ENCODE measurements at places on chromosomes 4 and X. TPM values are rescaled to one million over a fixed set of nuclear protein-coding genes. Genes with fewer than 3 reads are reported as not detected.
A peak's percentile ranks its signal among the peaks of the same experiment; 100 is the strongest.

DNA sequence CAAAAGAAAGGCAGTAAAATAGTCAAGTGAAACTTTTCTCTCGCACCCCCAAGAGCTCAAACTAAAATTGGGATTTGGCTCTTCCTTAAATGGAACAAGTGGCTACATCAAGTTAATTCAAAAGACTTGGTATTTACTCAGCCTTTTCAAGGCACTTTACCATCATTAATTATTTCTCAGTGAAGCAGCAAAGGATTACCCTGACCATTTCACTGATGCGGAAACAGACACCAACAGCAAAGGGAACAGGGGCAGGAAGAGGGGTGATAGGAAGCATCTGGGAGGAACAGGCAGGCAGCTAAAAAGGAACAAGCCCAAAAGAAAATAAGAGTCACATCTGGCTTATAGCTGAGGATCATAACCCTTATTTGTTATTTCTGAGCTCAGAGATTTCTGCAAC is 2.7 kb downstream of the SCML2 start:
- DNase-seq: no peak

DNA sequence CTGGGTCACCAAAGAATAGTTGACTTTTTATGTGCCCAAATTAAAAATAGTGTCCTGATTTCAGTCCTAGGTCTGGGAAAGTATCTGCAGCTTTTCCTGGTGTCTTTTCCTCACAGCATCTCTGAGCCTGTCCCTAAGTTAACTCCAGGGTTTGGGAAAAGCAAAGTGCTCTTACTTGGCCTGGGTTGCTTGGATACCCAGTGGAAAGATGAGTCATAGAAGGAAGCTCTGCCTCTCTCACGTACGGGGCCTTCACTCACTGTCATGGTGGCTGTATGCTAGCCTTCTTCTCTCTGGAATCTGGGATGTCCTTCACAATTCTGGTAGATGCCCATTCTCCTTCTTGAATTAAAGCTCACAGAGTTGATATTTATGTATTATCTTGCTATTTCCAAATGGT is 607.3 kb downstream of the ANKRD50 start:
- DNase-seq: no peak

DNA sequence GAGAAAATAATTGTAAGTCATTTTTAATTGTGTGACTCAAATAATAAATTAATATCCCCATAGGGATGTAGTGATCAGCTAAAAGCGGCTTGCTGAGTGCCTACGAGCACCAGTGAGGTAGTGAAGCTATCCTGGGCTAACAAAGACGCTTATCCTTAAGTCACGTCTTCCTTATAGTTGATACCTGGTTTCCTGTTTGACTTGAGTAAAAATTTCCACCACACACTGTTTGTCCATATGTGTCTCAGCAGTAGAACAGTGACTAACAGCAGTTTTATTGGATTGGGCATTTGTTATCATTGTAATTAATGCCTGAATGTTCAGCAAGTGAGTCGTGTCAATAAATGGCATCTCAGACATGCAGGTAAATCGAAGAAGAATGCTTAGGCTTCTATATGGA is 241.1 kb downstream of the GRXCR1 start:
- DNase-seq: no peak

DNA sequence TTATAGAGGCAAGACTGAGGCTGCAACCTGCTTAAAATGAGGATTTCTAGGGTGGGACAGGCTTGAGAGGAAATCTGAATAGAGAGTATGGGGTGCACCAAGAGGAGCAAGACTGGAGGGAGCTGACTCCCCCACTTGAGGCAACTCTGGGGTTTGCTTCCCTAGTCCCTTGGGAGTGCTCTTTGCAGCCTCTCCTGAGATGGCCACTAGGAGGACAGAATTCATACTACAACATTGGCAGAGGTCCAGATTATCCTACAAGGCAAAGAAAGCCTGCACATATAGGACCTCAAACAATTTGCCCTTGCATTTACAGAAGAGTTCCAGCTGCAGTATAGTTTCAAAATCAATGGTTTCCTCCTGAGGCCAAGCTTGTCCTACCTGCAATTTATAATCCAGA is 830.9 kb downstream of the TECRL start:
- DNase-seq: no peak

DNA sequence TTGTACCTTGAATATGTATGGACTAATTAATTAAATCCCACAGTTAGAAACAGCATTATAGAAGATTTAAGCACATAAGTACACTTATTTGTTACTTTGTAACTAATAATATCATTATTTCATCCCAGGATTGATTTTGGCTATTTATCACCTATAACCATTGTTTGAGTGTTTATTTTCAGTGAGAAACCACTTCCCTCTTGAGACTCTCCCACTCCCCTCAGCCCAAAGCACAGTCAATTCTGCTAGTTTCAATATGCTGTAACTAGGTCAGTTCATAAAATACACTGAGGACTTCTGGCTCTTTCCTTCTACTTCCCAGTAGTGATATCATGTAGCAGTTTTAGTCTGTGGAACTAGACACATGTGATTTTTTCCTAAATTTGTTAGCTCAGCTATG is 16.3 kb downstream of the OFD1 start:
- no peak for DNase-seq

- DNase-seq: no peak
These were observed 168.1 kb upstream of the SLC7A11 start for GRCh38 chr4:138410266-138410665.

DNA sequence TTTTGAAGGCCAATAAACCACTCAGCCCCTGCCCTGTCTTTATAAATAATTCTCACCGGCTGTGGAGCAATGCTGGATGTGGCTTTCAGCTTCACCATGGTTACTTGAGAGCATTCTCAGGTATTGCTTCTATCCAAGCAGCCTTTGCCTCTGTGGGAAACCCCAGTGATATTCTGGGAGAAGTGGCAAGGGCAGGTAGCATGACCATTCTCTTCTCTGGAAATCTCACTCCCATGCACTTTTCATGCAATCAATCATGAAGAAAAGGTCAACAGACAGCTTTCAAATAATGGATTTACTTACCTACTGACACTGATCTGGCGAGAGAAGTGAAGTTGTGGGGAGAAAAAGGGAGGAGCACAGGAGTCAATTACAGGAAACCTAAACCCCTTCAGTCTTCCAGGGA is 49.5 kb downstream of the UNC5C start:
- DNase-seq: no peak

DNA sequence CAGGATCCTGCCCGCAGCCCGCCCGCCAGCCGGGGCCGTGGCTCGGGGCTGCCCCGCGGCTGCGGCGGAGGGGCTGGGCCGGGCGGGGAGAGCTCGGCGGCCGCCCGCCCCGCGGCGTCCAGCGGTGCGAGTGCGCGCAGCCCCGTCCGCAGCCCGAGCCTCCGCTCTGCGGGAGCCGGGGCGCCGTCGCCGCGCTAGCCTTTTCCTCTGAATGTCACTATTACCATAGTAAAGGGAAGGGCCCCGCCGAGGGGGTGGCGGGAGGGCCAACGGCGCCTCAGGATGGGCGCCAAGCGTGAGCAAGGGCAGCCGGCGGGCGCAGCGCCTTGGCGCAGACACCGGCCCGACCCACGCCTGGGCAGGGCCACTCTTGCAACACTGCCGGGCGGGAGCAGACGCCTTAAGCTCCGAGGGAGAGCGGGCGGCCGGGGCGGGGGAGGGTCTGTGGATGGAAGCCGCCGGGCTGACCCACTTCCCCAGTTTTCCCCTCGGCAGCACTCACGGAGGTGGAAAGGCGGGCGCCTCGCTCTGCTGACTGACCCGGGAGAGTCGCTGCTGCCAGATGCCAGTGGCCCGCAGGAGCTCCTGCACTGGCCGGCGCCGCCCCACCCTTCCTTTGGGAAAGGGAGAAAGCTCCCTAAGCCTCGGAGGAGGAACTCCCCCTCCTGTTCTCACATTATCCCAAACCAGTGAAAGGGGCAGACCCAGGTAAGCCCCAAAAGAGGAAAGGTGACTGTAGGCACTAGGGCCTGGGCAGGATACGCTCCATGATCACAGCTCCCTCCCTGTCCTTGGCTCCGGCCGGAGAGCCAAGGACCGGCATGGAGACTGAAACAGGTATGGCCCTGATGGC is 329.4 kb downstream of the HNRNPD start:
- peak; percentile 68 for DNase-seq

GRCh38 chrX:107599450-107599861 is 28.9 kb upstream of the PRPS1 start:
- no peak for DNase-seq

DNA sequence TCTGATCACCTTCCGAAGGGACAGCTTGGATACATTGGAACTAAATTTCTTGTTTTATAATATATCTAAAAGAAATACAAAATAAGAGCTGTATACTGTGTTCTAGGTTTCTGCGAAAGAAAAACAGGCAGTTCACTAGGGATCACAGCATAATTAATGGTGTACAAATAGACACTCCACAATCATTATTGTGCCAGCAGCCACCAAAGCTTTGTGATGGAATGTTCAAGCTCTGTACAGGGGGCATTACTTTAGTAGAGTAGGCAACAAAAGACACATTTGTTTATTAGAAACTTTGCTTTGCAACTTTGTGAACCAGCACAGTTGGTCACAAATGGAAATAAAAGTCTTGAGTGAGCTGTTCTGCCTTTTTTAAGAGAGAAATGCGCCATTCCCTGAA is 49.3 kb downstream of the SGMS2 start:
- no peak for DNase-seq

GRCh38 chrX:2732076-2732475 is 19.8 kb upstream of the XG start:
- no peak for DNase-seq

DNA sequence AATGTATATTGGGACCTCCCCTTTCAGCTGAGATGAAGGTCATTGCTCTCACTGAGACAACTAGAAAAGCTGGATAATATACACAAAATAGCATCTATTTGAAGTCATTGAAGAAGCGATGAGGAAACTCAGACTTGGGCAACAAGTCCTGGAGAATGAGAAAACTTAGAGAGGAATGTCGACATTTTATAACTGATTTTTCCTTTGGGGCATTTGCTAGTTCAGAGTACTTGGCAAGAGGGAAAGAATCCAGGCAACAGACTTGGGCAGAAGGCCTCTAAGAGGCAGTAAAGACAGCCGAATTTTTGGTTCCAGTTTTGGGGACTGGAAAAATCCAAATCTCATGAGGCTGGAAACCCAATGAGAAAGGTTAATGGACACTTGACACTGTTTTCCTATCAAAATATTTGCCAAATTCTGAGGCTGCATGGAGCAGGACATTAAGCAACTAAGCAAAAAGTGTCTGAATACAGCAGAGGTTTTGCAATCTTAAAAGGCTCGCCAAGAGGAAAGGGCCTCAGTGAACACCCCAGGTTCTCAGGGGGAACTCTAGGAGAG is 21.0 kb upstream of the ANXA5 start:
- DNase-seq: peak; percentile 63

DNA sequence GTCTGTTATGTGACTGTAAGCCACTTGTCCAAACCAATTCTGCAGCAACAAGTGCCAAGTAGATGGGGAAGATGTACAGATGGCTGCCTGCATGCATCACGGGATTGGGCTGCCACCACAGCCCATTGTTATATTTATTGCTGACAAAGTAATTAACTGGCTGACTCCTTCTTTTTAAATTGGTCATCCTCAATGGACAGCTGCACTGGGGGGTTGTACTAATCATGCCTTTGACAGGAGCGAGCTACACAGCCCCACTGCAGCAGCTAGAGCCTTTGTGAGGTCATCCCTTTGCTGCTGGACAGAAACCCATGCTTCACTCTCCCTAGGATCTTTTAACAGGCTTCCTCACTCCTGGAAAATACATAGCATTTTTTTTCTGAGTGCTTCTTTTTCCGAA is 146.7 kb upstream of the CXXC4 start:
- no peak for DNase-seq

GRCh38 chrX:85941275-85941674 is 106.1 kb downstream of the CHM start:
- DNase-seq: no peak

DNA sequence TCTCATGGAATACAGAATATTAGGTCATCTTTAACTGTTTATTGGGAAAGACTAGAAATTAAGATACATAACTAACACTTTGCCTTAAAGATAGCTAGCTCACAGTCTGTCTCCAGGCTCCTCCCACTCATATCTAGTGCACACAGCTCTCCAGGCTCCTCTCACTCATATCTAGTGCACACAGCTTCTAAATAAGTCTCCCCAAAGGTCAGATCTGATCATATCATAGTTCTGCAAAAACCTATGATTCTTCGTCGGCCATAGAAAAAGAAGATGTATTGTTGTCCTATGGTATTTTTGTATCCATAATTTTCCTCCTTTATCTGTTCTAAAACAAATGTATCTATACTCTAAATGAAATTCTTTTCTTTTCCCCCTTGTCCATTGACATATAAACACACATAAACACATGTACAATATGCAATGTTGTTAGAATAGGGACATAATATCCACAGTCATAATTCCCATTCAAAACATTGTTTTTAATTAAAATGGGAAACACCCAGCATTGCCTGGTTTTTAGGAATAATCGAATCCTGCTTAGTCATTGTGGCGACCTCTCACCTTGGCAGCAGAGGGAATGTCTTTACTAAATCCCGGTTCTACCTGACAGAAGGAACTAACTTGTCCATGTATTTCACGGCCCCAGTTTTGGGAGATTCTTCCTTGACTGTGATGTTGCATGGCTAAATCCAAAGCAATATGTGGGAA is 1282.0 kb downstream of the PCDH7 start:
- no peak for DNase-seq

- DNase-seq: no peak
These were observed 1.2 kb downstream of the ATP6AP1 start for GRCh38 chrX:154429711-154430110.

- no peak for DNase-seq
These were observed 44.9 kb downstream of the PF4 start for GRCh38 chr4:73936969-73937368.

DNA sequence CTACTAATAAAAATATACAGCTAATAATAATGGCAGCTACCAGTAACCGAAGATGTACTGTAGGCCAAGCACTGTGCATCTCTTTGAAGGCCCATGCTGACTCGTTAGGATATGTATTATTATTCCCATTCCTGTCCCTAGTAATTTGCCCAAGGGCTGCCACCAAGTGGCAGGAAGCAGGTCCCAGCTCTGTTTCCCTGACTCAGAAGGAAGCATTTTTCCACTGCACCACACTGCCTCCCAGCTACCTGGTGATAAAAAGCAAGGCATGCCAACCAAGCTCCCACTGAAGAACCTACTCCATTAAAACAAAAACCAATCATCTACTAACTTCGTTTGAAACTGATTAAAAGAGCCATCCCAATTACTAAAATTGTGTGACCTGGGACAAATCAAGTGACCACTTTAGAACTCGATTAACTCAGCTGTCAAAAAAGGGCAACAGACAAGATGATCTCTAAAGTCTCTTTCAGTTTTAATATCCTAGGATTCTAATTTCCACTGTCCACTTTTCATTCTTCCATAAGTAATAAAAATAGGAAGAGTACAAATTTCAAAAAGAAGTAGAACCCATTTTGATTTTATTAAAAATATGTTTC is 24.3 kb upstream of the PGM2 start:
- DNase-seq: no peak

Gene EMD
- total RNA-seq: 41.5 TPM

Gene IL2RG
- not detected for total RNA-seq

Gene MAP7D2
- total RNA-seq: 0.56 TPM
